ENCODE measurements at places on chromosomes 11 and 22.

DNA sequence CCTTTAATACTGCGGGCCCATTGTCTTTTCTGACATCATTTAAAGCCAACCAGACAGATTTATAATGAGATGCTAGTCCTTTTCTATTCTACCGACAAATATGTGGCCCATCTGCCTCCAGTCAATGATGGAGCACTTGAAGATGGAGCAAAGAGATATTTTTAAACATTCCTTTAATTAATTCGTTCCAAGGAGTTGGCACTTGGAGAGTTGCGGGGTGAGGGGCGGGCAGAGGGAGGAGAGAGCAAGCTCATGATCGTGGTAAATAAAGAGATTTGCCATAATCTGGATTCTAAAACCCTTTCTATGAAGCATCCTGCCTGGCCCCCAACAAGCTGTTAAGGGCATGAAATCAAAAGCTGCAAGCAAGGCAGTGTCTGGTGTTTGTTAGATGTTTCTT, 5.0 kb downstream of the SLC1A2 start:
- no peak for DNase-seq

GRCh38 chr22:44638971-44639760, 62.8 kb upstream of the PRR5 start:
- DNase-seq, result no peak

DNA sequence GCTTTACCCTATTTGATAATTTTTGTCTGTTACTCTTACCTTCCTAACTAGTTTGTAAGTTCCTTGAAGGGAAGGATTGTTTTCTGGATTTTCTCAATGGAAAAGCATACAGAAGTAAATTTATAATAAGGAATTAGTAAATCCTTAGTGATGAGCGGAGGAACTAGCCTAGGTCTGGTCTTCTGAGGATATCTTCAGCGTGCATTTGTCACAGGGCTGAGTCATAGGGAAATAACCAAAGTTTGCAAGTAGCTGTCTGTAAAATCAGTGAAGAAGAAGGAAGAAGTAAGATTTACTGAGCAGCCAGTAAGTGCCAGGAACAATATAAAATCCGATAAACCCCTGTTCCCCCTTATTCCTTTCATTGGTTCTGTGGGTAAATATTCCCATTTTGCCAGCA, 162.7 kb upstream of the SORL1-AS1 start:
- no peak for DNase-seq

DNA sequence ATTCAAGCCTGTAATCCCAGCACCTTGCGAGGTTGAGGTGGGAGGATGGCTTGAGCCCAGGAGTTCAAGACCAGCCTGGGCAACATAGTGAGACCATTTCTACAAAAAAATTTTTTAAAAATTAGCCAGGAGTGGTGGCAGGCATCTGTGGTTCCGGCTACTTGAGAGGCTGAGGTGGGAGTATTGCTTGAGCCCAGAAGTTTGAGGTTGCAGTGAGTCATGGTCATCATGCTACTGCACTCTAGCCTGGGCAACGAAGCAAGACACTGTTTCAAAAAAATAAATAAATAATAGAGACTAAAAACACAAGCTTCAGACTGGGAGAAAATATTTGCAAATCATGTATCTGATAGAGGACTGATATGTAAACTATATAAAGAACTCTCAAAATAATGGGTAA, 33.2 kb downstream of the BTBD10 start:
- DNase-seq, result no peak

DNA sequence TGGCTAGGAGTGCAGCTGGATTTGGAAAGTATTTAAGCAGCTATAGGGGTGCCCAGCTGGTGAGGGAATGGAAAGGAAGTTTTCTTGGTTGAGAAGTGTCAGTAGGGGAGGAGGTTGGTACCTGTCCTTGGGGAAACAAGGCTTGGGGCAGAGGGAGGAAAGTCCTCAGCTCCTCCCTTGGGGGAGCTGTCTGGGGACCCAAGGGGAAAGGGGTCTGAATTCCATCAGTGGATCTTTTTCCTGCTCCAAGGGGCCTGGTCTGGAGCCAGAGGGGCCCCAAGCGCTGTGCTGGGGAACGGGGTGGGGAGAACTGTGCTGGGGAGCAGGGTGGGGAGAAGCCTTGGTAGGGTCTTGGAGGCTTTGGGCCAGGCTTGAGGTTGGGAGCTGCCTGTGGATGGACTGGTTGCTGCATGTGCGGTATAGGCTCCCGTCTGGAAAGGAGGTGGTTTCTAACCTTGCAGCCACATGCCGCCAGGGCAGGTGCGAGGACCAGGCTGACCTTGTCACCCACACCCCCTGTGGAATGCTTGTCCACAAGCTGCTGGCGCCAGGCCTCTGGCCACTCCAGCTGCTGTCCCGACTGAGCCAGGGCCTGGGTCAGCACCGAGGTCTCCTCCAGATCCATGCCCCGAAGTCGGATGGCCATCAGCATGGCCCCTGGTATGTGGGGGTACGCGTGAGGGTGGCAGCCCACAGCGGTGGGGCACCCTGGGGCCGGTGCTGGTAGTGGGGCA, 963 bp downstream of the TYMP start:
- no peak for DNase-seq

DNA sequence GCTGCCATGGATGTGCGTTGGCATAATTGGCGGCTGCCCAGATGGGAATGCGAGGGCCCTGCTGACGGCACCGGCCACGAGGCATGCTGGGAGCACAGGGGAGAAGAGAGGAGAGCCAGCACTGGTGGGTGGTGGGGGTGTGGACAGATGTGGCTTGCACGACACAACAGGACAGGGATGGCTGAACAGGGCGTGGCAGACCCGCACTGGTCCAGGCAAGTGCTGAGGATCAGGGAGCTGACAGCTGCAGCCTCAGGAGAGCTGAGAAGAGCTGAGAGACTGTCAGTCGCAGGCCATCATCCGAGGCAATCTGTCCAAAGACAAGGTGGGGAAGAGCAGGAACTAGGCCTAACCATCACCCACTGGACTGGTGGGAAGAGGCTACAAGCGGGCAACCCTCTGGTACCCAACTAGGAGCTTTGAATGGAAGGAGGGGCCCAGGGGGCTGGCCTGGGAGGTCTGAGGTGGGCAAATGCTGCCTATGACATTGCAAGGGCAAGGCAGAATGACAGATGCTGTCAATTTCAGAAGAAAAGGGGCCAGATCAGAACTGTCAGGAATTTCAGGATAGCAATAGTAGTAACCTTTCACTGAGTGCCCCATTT, 2.4 kb downstream of the GNB1L start:
- DNase-seq, result no peak

- DNase-seq, result no peak
Measured at GRCh38 chr11:57680552-57680874, 12.6 kb downstream of the ZDHHC5 start.

DNA sequence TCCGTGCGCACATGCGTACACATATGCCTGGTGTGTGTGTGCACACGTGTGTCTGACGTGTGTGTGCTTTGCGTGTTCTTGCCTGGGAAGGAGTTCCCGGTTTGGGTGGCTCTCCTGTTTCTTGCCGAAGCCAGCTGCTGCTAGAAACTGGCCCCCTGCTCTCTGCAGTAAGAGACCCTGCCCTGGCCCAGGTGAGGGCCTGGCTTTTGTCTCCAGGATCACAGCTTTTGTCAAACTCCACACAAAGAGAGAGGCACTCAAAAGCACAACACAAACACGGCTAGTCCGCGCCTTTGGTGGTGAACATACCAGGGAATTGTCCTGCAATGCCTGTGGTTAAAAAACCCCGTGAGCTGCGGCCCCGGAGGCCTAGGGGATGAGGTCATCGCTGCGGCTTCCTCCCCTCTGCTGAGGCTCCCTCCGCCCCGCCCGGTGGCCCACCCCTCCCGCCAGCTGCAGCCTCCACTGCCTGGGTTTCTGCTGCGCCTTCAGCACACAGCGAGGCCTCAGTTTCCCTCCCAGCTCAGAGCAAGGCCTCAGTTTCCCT, 88.9 kb downstream of the KCNQ1 start:
- DNase-seq, result peak; percentile 11

DNA sequence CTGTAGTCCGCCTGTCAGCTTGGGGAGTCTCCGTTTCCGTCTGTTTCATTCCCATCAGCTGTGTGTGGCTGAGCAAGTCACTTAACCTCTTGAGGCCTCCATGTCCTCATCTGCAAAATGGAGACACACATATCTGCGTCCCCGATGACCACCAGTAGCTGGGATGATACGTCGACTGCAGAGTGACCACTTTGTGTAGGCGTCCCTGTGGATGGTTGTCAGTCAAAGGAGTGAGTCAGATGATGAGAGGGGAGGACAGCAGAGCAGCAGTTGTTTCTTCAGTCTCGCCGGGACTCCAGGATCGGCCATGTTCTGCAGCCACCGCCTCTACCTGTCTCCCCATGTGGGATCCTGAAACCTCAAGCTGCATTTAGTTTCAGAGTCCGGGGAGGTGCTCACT, 19.9 kb downstream of the MGAT3 start:
- no peak for DNase-seq

DNA sequence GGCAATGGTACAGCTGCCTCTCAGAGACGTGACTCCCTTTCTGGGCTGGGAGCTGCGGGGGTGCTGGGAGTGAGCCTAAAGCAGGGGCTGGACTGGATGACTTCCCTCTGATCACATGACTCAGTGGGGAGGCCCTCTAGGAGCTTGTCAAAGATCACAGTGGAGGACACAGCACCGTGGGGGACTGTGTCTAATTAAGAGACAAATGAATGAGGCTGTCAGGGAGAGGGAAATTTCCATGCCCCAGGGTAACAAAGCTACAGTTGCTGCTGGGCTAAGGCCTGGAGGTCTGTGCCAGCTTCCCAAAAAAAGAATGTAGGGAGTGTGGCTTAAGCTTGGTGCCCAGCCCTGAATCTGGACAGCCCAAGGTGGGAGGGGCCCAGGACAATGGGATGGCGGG, 262.8 kb upstream of the PLET1 start:
- DNase-seq, result no peak

DNA sequence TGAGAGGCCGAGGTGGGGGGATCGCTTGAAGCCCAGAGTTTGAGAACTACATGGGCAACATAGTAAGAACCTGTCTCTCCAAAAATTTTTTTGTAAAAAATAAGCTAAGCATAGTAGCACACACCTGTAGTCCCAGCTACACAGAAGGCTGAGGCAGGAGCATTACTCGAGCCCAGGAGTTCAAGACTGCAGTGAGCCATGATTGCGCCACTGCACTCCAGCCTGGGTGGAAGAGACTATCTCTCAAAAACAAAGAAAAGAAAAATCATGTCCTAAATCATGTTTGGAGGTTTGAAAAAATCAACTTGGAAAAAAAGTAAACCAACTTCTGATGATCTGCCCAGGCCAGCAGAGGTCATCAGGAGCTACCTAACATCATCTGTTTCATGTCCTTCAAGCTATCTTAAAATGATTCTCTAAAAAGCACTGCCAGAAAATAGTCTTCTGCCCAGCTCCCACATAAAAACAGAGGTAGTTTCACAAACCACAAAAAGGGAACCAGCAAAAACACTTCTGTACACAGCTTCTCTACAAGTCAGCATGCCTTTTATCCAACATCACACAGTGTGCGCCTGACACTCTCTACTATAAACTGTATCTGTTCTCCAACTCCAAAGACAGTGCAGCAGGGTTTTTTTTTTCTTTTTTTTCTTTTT, 165.0 kb downstream of the SOX6 start:
- no peak for DNase-seq

GRCh38 chr11:35358391-35358790, 61.0 kb downstream of the SLC1A2 start:
- DNase-seq, result no peak

- DNase-seq, result no peak
Measured at GRCh38 chr22:46001046-46001425, 24.1 kb upstream of the WNT7B start.

DNA sequence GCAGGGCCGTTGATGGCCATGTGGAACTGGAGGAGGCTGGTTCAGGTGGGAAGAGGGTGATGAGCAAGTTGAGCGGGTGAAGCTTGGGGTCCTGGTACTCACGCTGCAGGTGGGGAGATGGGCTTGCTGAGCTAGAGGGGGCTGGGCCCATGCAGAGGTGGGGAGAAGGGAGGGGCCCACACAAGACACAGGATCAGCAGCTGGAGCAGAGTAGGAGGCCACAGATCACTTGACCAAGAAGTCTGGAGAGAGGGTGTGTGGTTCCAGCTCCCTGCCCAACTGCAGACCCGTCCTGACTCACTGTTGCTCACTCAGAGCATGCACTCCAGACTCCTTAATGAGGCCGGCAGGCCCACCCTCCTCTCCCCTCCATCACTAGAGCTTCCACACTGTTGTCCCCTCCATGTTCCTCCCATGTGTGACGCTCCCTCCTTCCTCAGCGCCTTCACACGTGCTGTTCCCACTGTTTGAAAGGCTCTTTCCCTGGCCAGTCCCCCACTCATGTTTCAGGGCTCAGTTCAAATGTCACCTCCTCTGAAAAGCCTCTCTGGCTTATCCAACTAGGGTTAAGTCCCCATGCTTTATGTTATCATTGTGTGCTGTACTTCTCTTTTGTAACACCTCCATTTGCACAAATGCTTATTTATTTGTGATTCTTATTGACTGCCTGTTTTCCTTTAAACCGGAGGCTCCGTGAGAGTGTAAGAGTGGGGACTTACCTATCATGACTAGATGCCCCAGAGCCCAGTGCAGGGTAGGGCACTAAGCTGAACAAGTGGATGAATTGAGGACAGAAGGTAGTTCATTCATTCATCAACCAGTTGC, 2.3 kb downstream of the CCDC86 start:
- DNase-seq, result no peak

GRCh38 chr11:69312453-69313404, 18.8 kb downstream of the MYEOV start:
- DNase-seq, result no peak

DNA sequence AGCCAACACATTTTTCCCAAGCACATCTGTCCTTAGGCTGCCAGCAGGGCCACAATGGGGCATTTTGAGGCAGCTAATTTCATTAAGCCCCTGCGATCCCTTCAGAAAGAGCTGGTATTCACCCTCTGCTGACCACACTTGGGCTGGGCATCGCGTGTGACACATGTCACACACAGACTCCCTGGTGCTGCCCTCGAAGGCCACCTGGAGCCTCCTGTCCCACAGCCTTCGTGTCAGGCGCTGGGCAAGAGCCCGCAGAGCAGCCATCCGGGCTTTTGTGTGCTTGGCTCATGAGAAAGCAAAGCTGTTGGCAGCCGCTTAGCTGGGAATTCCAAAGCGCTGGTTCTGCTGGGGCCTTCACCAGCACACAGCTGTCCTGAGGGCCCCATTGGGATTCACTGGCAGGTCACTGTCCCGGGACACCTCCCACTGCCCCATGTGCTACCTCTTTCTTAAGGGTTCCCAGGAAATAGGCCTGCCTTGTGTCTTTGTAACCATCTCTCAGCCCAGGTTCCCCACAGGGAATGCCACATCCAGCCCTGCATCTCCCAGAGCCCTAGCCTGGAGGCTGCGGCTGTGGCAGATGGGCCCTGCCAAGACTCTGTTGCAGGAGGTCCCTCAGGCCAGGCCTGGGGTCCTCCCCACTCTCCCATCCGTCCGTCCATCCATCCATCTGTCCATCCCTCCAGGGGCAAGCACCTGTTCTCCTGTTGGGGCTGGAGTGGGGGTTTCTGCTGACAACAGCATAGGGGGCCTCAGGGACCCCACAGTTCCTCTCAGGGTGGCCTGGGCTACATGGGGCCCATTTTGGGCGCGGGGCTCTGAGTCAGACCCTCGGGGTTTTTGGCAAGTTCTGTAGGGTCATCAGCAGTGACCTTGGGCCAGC, 4.9 kb downstream of the CLDN5 start:
- no peak for DNase-seq
